Smooth muscle cell of the pulmonary artery (primary cell): ENCODE measurements at places on chromosomes 5 and 9. TPM values are rescaled to one million over a fixed set of nuclear protein-coding genes. Genes with fewer than 3 reads are reported as not detected.

Gene NRG2
- total RNA-seq = 0.98 and 1.6 TPM in 2 replicates

Gene SELENOP
- total RNA-seq = 2.5 and 15.6 TPM in 2 replicates

Gene IL13
- total RNA-seq = not detected in 2 replicates

Gene NIPAL4
- 0.07 TPM in 2 replicates for total RNA-seq

Gene CCDC187
- under 0.01 and 0.07 TPM in 2 replicates for total RNA-seq

Gene BNC2
- 14.5 and 20.6 TPM in 2 replicates for total RNA-seq

Gene SLC45A2
- total RNA-seq = 0.17 and 0.20 TPM in 2 replicates

Gene IFNA2
- total RNA-seq = not detected in 2 replicates

Gene GPR107
- 43.2 and 46.1 TPM in 2 replicates for total RNA-seq

Gene CNTFR
- 0.07 TPM in 1 of 2 replicates, not detected in the other for total RNA-seq

Gene SLC4A9
- total RNA-seq = 0.07 TPM in 1 of 2 replicates, not detected in the other

Gene ESM1
- total RNA-seq = 54.3 and 370 TPM in 2 replicates

Gene ADGRD2
- total RNA-seq = not detected in 2 replicates

Gene MARCHF6
- 119 and 130 TPM in 2 replicates for total RNA-seq

Gene GDA
- total RNA-seq = 0.13 TPM in 1 of 2 replicates, not detected in the other

Gene PCDHA10
- 0.26 and 0.50 TPM in 2 replicates for total RNA-seq

Gene PCDHGC5
- 4.6 and 7.3 TPM in 2 replicates for total RNA-seq

Gene SPINK13
- not detected in 2 replicates for total RNA-seq

Gene LIX1
- total RNA-seq = not detected in 2 replicates

Gene FAXDC2
- total RNA-seq = 4.3 and 7.4 TPM in 2 replicates

Gene TMEM8B
- total RNA-seq = 7.0 and 8.5 TPM in 2 replicates

Gene PFN3
- total RNA-seq = not detected in 2 replicates

Gene HAPLN1
- total RNA-seq = 31.9 and 144 TPM in 2 replicates

Gene RASEF
- total RNA-seq = 0.07 TPM in 2 replicates

Gene TLX3
- total RNA-seq = not detected in 2 replicates

Gene FBP2
- total RNA-seq = not detected in 2 replicates

Gene ALDH1A1
- 2.8 and 14.7 TPM in 2 replicates for total RNA-seq

Gene LHX3
- total RNA-seq = not detected in 2 replicates

Gene TMEM252
- total RNA-seq = not detected in 2 replicates

Gene SLC46A2
- total RNA-seq = not detected in 2 replicates

Gene TNFSF8
- total RNA-seq = not detected in 2 replicates

Gene MAN1B1
- total RNA-seq = 153 and 203 TPM in 2 replicates

Gene ERAP2
- total RNA-seq = 4.5 and 102 TPM in 2 replicates

Gene LRRC14B
- total RNA-seq = not detected in 2 replicates

Gene ANGPTL2
- total RNA-seq = 43.4 and 104 TPM in 2 replicates

Gene HTR4
- total RNA-seq = 0.07 and 3.3 TPM in 2 replicates

Gene SPINK7
- total RNA-seq = not detected in 2 replicates
